T follicular helper cell (primary cell): ENCODE measurements at places on chromosomes 12 and 14.

DNA sequence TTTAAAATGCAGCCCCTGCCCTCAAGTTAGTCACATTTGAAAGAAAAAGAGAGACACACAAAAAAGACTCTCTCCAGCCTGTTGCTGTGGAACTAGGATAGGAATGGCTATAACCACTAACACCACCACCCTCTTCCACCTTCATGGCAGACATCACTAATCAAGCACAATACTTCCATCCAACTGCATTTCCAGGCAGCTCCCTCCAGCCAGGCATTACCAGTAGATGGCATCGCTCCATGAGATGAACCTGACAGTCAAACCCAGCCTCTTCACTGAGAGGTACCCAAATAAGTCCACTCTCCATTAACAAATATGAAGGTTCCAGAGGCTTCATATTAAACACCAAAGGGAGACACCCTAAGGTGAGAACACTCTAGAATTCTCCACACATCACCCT, 24.4 kb downstream of the SLC8B1 start:
- no peak for DNase-seq

GRCh38 chr12:16184681-16185080, 92.8 kb downstream of the SLC15A5 start:
- DNase-seq, result no peak

DNA sequence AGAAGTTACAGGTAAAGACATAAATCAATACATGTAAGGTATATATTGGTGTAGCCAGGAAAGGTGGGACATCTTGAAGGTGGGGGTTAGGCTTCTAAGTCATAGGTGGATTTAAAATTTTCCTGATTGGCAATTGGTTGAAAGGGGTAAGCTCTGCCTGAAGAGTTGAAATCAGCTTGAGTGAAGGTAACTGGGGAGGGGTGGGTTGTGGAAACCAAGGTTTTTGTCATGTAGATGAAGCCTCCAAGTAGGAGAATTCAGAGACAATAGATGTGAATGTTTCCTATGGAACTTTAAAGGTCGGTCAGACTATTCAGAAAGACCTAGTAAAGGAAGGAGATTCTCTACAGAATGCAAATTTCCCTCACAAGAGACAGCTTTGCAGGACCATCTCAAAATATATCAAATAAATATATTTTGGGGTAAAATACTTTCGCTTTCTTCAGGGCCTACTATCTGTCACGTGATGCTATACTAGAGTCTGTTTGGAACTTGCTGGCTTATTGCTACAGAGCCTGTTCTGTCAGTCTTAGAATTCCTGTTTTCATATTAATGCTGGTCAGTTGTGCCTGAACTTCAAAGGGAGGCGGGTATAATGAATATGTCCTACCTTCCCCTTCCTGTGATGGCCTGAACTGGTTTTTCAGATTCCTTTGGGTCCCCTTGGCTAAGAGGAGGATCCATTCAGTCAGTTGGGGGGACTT, 20.6 kb upstream of the SPATA7 start:
- no peak for DNase-seq

GRCh38 chr14:87152693-87153092, 840.3 kb downstream of the GALC start:
- no peak for DNase-seq

GRCh38 chr14:103544388-103545218, 15.6 kb downstream of the TRMT61A start:
- no peak for DNase-seq

- DNase-seq, result no peak
Measured at GRCh38 chr12:123748661-123749060, 13.4 kb upstream of the DNAH10 start.

- DNase-seq, result no peak
Measured at GRCh38 chr12:8784290-8784888, 38.0 kb upstream of the A2ML1 start.

GRCh38 chr14:69152902-69153151, at the start of gene DCAF5:
DCAF5 (minus strand) TSS chr14:69153119; CDS start chr14:69152978, 141 bp downstream.
- DNase-seq, result peak; percentile 90

- no peak for DNase-seq
Measured at GRCh38 chr12:105296116-105297089, 34.1 kb upstream of the C12orf75 start.

GRCh38 chr12:94171595-94171930, 23.2 kb downstream of the PLXNC1 start:
- no peak for DNase-seq

DNA sequence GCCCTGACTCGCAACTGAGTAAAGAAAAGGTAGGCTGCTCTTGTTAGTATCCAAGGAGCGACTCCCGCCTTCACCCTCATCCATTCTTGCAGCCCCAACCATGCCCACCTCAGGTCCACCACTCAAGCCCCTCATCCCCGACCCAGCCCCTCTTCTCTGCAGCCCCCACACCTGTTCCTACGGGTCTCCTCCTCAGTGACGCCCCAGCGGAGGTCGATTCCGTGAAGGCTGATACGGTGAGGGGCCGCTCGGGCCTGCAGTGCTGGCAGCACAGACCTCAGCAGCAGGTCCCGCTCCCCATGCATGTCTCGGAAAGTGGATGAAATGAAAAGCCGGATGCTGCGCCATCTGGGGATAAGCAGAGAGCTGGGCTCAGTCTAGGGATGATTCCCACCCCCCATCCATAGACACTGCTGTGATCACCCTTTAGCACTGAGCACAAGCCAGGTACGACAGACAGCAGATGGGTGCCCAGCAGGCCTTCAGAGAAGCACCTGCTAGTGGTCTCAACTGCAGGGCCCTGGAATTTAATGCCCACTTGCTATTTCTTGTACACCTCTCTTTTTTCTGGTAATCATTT, 26.9 kb downstream of the TEP1 start:
- DNase-seq, result no peak

- DNase-seq, result no peak
Measured at GRCh38 chr14:89833120-89833532, 121.4 kb downstream of the EFCAB11 start.

DNA sequence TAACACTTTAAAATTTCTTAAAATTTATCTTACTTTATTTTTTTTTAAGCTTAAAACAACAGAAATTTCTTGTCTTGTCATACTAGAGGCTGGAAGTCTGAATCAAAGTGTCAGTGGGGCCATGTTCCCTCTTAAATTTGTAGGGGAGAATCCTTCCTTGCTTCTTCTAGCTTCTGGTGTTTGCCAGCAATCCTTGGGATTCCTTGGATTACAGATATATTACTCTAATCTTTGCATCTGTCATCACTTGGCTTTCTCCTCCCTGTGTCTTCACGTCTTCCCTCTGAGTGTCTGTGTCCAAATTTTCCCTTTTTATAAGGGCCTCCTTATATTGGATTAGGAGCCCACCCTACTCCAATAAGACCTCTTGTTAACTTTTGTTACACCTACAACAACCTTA, 135.6 kb upstream of the PTPRB start:
- no peak for DNase-seq

DNA sequence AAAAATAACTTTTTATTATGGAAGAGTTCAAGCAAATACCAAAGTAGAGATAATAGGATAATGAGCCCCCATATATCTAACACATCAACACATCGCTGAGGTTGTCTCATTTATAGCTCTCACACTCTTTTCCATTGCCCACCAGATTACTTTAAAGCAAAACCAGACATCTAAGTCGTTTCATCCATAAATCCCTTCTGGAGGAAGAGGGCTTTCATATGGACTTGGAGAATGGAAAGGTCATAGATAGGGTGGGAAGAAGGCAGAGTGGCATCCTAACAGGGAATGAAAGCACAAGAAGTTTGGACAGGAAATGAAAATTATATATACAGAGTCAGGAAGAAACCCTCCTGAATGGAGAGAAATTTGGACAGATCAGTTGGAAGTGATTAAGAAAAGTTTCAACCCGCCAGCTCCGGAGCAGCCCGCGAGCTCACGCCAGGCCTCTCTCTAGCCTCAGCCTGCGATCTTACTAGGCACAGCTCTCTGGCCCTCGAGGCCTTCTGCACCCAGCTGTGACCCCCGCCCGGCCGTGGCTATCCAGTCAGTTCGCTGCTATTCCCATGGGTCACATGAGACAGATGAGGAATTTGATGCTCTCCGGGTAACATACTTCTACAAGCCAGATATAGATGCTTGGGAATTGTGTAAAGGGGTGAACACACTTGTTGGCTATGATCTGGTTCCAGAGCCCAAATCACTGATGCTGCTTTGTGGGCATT, 48.4 kb upstream of the NID2 start:
- no peak for DNase-seq

DNA sequence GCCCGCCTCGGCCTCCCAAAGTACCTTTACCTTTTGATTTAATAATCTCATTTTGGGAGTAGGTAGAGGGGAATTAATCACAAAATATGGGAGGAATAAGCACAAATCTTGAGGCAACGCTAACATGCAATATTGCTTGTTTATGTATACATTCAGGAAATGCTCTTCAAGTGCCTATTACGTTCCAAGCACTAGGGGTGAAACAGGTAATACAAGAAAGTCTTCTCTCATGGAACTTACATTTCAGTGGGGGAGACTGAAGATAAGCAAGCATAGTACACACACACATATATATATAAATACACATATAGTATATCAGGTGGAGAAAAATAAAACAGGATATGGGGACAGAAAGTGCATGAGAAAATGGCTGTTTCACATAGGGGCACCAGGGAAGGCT, 19.0 kb upstream of the ERC1 start:
- DNase-seq, result no peak

GRCh38 chr12:32253154-32253790, 146.1 kb upstream of the FGD4 start:
- no peak for DNase-seq

DNA sequence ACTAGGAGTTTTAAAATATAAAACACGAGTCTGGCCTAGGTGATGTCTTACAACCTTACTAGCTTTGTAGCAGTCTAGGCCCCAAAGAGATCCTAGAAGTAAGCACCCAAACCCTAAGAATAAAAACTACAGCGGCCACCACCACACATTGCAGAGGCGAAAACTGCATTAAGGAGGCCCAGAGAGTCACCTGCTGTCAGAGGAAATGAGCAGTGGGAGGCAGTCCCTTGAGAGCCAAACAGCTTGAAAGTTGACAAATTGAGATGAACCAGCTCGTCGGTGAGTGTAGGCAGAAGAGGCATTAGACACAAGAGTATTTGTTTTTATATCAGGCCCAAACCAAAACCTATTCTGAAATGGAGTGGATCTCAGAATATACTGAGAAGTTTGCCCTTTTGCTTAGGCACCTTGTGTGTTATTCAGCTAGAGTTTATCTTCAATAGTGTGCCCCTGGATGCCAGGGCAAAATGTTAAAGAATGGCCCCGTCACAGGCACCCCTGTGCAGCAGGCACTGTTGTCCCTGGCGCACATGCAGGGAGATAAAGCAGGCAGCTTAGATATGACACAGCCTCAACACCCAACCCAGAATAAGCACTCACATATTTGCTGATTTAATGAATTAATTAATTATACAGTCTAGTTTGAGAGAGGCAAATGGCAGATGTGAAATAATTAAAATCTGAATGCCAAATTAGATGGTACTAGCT, 56.7 kb downstream of the TTC7B start:
- no peak for DNase-seq

- no peak for DNase-seq
Measured at GRCh38 chr12:56115329-56115728, 1.1 kb upstream of the RPL41 start.

DNA sequence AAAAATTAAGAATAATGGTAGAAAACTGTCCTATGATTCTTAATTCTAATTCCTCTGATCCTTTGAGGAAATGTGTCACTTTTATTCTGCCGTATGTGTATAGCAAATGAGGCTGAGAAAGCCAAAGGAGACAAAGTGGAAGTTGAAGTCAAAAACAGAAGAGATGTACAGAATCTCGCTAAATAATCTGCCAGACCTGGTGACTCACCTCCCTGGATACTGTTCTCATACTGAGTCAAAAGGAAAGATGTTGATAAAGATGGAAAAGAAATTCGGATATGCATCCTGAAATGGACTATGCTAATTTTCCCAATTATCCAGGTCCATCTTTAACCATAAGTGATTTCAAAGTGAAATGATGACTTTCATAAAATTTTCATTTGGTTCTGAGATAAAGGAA, 92.5 kb downstream of the DUSP6 start:
- DNase-seq, result no peak

GRCh38 chr14:22791301-22791700, 23.9 kb downstream of the SLC7A7 start:
- no peak for DNase-seq

GRCh38 chr12:44058366-44058765, 222.5 kb downstream of the TMEM117 start:
- DNase-seq, result no peak

DNA sequence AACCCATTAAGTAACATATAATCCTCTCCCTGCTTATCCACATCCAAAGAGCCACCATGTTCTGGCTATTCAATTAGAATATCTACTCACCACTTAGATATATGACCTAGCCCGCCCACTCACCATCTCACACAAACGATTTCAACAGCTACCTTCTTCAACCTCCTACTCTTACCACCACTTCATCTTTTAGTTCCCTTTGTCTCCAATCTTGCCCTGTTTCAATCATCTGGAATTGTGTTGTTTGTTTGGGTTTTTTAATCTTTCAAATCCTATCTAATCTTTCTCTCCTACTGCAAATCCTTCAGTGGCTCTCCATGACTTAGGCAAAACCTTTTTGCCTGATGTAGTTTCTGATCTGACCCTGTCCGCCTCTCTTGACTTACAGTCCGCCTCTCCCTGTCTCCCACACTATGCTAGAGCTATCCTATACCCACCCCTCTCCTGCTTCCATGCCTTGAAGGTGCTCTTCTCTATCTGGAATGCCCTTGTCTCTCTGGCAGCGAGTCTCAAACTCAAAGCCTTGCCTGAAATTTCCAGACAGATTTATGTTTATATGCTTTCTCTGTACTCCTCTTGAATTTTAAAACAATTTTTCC, 161.0 kb upstream of the CRY1 start:
- no peak for DNase-seq

DNA sequence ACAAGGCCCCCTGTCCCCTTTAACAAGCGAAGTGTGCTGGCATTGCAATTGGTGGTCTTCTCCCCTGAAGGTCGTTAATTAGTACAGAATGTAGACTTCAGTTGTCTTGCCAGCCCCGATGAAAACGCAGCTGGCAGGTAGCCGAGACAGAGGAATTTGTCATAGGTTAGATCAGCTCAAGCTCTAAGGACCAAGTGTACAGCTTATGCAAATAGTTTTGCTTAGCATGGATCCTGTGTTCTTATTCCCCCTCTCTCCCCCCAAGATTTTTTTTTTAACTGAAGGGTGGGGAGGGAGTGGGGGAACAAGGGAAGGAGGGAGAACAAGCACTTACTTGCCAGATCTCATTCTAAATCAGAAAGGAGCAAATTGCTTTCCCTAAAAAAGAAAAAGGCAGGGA, 58.6 kb upstream of the PARP11 start:
- DNase-seq, result no peak

- DNase-seq, result no peak
Measured at GRCh38 chr12:30064906-30065305, 281.2 kb upstream of the TMTC1 start.

DNA sequence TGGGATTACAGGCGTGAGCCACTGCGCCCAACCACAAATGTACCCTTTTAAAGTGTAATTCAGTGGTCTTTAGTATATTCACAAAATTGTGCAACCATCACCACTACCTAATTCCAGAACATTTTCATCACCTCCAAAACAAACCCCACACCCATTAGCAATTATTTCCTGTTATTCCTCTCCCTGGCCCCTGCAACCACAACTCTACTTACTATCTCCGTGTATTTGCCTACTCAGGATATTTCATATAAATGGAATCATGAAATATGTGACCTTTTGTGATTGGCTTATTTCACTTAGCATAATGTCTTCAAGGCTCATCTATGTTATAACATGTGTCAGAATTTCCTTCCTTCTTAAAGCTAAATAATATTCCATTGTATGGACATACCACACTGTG, 16.0 kb upstream of the AQP2 start:
- no peak for DNase-seq
